ENCODE measurements at places on chromosomes 1 and 21.

GRCh38 chr21:32592929-32593502 lies 7.7 kb upstream of the TCP10L start:
- ATAC-seq: no peak

DNA sequence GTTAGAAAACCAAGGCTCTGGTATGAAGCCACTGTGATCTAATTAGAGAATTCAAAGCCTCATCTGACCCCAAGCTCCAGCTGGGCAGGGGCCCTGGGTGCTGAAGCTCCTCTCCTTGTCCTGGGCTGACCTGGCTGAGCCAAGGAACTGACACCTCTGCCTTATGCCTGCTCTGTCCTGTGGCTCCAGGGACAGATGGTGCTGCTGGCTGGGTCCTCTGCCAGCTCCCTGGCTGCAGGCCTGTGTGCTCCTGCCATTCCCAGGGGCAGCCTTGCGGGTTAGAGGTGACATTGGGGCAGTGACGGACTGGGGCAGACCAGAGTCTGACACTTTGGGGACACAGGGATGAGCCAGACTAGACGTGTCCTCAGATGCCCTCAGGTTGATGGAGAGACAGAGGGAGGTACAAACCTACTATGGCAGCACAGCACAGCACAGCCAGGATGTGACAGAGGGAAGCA lies 11.8 kb downstream of the ACOT11 start:
- no peak for ATAC-seq

DNA sequence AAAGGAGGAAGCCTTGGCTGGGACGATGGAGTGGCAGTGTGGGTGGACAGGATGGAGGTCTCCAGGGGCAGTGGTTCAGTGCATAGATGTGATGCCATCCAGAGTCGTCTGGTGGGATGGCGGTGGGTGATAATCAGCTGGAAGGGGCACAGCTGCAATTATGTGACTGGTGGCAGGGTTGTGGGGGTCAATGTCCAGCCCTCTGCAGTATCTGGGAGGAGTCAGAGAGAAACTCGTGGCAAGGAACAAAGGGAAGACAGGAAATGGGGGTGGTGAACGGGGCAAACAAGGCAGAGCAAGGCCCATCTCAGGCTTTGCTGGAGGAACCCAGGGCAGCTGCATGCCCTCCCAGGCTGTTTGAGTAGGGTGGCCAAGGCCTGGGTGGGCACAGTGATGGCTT lies 118.3 kb upstream of the USP24 start:
- no peak for ATAC-seq

- ATAC-seq: no peak
Measured at GRCh38 chr1:194846488-194846887, 1660.1 kb upstream of the B3GALT2 start.

GRCh38 chr21:46054451-46054881 lies 43.4 kb upstream of the COL6A2 start:
- peak; percentile 20 for ATAC-seq

- no peak for ATAC-seq
Measured at GRCh38 chr1:31509124-31510072, 66.9 kb upstream of the TINAGL1 start.

- ATAC-seq: no peak
Measured at GRCh38 chr1:223248001-223248769, 105.1 kb upstream of the TLR5 start.

- peak; percentile 46 for ATAC-seq
Measured at GRCh38 chr1:110765640-110766335, 91.0 kb upstream of the KCNA3 start.

DNA sequence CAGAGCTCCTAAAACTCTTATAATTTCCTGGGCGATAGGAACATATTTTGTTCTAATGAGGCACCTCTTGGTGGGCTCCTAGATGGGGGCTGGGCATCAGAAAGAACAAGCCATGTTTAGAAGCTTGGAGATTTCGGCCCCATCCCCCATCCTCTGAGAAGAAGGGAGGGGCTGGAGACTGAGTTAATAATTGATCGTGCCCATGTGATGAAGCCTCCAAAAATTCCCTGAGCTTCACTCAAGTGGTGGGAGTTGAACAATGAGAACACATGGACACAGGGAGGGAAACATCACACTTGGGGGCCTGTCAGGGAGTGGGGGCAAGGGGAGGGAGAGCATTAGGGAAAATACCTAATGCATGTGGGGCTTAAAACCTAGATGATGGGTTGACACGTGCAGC lies 18.1 kb downstream of the C1orf115 start:
- ATAC-seq: no peak

GRCh38 chr1:211574705-211575104 lies 4.3 kb downstream of the SLC30A1 start:
- ATAC-seq: no peak
